Stimulated activated CD8-positive, alpha-beta memory T cell treated with anti-CD3 and anti-CD28 coated beads, Interleukin-12 subunit alpha, Interleukin-12 subunit beta, amount 100 ng/mL, for 4 hours (primary cell): ENCODE measurements at places on chromosomes 13 and 19.

DNA sequence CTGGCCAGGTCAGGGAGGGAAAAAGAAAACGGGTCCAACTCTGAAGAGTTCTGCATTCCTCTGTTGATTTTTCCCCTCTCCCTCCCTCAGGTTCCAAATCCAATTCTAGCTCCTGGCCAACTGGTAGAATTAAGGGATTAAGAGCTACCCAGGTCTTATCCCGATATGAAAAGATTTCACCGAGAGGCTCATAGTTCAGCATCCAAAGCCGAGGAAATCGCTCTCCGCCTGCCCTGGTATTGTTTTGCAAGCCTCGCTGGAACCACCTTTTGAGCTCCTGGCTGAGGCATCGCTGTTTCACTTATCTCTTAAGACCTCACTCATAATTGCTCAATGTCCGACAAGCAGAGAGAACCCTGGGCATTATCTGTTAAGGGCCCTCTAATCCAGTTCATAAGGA is 180.4 kb downstream of the URI1 start:
- DNase-seq: no peak

GRCh38 chr13:42078128-42078808 is 29.8 kb downstream of the DGKH start:
- DNase-seq: no peak

- no peak for DNase-seq
These were observed 84.7 kb downstream of the SHISA2 start for GRCh38 chr13:25967144-25967543.

DNA sequence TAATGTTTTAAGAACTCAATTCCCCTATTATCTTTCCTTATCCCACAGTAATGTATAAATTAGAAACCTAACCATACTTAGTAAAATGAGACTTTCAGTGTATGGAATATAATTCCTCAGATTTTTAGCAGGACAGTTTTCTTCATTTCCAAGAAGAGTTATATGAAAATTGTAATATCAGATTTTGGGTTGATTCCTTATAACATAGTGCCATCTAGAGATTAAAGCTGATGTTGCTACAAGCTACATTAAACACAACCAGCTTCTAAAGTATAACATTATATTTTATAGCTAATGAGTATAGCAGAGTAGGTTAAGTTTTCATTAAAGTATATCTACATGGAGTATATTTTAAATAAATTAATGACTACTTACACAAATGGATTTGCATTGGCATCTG is 99.7 kb upstream of the MIR17HG start:
- no peak for DNase-seq

- no peak for DNase-seq
These were observed 33.4 kb downstream of the CAB39L start for GRCh38 chr13:49410477-49410876.

GRCh38 chr13:65679240-65679639 is 1550.9 kb downstream of the PCDH9 start:
- no peak for DNase-seq

- no peak for DNase-seq
These were observed 204.7 kb downstream of the FGF14 start for GRCh38 chr13:102197193-102197592.

DNA sequence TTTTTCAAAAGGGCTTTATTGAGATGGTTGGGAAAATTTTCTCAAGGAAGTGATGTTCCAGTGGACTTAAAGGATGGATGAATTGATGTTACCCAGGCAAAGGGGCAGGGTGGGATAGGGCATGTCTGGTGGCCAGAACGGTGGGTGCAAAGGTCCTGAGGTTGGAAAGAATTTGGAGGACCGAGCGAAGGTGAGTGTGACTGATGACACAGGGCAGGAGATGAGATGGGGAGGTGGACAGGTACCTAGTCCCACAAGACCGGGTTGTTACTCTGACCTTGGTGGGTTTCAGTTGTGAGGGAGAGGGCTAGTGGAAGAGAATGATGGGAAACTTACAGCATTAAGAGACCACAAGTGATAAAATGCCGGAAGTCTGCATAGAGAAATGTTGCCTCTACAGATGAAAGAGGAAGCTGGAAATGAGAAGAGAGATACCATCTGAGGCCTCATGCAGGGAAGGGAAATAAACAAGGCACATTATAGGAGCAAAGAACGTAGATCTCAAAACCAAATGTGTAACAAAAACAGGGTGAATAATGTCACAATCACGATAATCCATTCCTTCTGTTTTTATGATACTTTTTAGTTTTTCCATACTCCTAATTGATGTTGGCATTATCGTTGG is 4.5 kb downstream of the ADGRE1 start:
- no peak for DNase-seq

GRCh38 chr13:61214551-61214950 is 201.1 kb downstream of the PCDH20 start:
- no peak for DNase-seq

GRCh38 chr19:14519860-14520407 is 1.7 kb upstream of the DNAJB1 start:
- no peak for DNase-seq

- no peak for DNase-seq
These were observed 30.7 kb upstream of the SERPINE3 start for GRCh38 chr13:51308781-51309180.

- no peak for DNase-seq
These were observed 766.1 kb upstream of the GPC6 start for GRCh38 chr13:92460479-92460878.

- peak; percentile 77 for DNase-seq
These were observed at the start of gene GZMM for GRCh38 chr19:543910-544608. TSS of gene GZMM (plus strand) at chr19:544053. CDS start at chr19:544072, 19 bp downstream.

GRCh38 chr19:23996549-23996948 is 81.9 kb downstream of the ZNF726 start:
- no peak for DNase-seq

- DNase-seq: no peak
These were observed 36.9 kb upstream of the DCUN1D2 start for GRCh38 chr13:113527272-113527958.

GRCh38 chr13:45807520-45808099 is 43.9 kb downstream of the SIAH3 start:
- DNase-seq: no peak

DNA sequence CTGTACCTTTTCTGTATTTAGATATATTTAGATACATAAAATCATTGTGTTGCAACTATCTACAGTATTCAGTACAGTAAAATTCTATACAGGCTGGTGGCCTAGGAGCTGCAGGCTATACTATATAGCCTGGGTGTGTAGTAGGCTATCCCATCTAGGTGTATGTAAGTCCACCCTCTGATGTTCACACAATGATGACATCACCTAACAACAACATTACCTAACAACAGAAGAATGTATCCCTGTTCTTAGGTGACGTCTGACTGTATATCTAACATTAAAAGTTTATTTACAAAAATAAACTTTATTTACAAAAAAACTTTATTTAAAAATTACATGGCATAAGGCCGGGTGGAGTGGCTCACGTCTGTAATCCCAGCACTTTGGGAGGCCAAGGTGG is 28.3 kb upstream of the ZFP30 start:
- DNase-seq: no peak

DNA sequence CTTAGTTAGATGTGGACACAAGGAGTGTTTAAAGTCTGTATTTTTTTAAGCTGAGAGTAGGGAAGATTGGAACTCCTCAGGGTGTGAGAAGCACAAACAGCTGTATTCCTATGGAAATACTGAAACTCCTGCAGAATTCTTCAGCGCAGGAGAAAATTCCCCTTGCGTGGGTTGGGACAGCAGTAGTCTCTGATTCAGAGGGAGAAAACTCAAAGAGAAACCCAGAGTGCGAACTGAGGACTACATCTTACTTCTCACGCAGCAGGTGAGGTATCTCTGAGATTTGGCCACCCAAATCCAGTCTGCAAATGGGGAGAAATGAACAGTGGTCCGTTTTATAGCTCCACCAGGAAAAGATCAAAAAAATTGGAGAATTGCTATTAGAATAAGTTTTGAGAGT is 60.9 kb downstream of the FRY start:
- no peak for DNase-seq

DNA sequence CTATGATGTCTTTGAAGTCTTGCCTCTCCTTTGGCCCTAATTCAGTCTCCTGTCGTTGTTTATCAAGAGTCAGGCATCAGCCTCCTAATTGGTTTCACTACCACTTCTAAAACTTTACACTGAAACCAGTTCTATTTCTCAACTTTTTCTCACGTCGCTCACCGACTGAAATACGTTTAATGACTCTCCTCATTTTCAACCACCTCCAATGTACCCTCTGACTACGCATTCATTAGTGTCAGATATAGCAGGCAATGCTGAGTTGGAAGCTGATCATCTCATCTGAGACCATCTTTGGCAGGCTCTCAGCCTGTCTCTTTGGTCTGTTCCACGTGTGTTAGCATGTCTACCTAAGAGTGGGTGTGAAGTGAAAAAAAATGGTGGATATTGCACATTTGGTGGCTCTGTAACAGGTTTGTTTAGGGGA is 128.1 kb downstream of the KL start:
- DNase-seq: no peak

DNA sequence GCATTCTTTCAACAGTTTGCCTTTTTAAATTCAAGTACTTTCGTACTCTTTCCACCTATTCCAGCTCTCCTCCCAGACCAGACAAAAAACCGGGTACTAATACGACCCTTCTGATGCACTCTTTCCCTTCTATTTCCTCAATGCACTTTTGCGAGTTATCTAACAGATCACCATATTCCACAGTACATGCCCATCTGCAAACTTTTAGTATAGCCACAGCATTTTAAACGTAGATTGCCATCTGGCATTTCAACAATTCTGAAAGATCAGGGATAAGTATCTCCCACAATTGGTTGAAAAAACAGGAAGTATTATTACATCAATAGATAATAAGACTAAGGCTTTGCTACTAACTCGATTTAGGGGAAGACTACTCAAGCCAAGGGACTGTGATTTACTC is 31.5 kb downstream of the RBM26 start:
- no peak for DNase-seq

DNA sequence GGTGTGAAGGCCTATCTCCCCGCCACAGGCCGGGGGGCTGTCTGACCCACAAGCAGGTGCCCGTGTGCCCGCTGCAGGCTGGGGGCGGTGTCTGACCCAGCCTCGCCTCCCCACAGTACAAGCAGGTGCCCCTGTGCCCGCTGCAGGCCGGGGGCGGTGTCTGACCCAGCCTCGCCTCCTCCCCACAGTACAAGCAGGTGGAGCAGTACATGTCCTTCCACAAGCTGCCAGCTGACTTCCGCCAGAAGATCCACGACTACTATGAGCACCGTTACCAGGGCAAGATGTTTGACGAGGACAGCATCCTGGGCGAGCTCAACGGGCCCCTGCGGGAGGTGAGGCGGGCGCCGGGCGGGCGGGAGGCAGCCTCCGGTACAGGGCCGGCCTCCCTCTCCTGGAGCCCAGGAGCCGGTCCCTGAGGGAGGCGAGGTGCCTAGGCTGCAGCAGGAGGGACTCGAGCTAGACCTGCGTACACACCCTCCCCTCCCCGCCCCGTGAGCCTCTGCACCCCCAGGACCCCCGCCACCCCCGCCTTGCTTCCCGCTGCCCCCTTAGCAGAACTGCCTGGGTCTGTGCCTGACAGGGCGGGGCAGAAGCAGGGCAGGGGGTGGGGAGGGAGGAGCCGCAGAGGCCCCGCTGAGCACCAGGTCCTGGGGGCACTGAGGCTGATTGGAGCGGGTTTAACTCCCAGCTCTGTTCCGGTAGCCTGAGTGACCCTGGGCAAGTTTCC is 20.6 kb downstream of the HCN2 start:
- no peak for DNase-seq

DNA sequence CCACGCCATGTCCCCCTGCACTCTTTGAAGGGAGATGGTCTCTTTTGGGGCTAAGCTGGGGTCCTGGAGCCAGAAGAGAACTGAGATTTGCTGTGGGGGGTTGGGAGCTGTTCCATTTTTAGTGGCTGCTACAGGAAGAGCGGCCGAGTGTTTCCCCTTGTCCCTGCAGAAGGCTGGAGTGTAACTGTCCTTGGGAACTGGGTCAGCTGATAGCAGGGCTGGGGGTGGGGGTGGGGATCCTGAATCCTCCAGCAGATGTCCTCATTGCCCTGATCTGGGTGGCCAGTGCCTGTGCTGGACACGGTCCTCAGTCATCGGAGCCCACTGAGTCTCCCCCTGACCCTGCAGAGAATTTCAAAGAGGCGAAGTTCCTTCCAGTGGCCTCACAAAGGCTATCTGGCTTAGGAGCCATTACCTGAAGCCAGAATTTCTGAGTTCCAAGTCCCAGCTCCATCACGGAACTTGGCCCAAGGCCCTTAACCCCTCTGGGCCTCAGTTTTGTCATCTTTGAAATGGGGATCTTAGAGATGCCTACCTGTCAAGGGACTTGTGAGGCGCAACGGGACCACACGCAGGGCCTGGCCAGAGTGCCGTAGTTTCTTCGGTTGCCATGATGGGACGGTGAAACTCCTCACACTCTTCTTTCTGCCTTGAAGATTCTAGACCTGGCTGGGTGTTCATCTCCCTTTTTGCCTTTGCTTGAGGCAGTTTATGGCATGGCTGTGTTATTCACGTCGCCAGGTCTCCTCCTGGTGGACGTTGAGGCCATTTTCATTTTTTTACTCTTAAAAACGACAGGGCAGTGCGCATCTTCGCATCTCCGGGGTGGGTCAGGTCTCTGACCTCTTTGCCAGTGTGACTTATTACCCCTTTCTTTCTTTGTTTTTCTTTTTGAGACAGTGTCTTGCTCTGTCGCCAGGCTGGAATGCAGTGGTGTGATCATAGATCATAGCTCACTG is 51.9 kb downstream of the DNM2 start:
- no peak for DNase-seq

DNA sequence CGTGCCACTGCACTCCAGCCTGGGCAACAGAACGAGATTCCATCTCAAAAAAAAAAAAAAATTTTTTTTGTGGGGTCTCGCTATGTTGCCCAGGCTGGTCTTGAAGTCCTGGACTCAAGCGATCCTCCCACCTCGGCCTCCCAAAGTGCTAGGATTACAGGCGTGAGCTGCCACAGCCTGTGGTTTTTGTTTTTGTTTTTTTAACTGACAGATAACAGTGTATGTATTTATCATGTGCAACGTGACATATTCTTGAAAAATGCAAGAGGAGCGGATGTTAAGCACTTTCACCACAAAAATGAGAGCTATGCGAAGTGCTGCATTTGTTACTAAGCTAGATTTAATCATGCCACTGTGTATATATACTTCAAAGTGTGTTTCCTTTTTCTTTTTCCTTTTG is 49.0 kb downstream of the ARHGEF18 start:
- DNase-seq: no peak

DNA sequence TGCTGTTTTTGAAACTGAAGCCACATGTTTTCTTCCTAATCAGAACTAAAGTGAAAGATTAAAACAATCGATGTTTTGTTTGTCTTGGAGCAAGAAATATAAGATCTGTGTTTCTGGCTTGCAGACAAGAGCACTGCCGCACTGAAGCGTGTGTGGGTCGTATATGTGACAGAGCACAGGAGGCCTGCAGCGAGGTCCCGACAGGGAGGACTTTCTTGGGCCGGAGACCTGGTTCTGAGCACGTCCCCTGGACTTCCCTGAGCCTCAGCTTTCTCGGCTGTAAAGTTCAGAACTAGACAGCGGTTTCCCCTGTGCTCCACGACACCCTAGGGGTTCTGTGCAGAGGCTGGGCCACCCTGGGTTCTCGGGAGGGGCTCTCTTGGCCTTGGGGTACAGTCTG is 60.5 kb downstream of the GADD45B start:
- DNase-seq: no peak

DNA sequence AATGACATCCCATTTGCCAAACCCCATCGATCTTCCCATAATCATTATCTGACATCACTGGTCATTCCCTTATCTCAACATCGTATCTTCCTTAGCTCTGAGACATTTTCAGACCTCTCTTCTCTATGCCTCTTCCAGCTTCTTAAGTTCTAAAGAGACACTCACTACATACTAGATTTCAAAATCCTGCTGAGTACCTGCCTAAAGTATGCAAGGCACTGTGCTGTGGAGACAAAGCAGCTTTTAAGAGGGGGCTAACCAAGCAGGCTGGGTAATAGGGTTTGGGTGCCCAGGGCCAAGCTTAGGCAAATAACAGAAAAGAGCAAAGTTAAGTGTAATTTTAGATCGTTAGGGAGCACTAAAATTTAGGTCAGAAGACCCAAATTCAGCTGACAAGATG is 3.4 kb upstream of the POMP start:
- no peak for DNase-seq
